ENCODE measurements at places on chromosomes 7 and 10.

DNA sequence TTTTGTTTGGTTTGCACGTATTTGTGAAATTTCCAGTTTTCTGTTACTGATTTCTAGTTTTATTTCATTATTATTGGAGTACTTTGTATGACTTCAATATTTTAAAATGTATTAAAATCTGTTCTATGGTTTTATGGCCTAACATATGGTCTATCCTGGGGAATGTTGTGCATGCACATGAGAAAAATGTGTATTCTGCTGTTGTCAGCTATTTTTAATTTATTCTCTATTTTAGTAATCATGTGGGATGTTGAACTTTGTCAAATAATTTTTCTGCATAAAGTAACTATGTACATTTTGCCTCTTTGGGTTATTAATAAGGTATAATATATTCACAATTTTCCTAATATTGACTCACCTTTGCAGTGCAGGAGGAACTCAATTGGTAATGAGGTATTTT is 46.7 kb downstream of the EBLN1 start:
- no peak for DNase-seq

DNA sequence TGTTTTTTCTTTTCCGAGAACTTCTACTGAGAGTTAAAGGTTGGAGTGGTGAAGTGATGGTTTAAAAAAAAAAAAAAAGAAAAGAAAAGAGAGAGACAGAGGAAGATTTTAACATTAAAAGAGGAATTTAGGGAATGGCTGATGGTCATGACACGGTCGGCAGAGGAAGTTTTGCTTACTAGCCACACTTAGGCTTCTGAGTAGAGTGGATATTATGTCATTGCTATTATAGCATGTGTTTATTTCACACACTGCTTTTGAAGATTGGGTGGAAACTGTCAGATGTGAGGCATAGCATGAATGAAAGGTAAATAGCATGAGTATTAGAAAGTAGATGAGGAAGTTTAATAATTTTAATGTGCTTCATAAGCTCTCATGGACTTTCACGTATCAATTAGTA is 2.5 kb downstream of the KAT6B start:
- no peak for DNase-seq

GRCh38 chr7:12066521-12066920 is 144.6 kb upstream of the TMEM106B start:
- DNase-seq: no peak

DNA sequence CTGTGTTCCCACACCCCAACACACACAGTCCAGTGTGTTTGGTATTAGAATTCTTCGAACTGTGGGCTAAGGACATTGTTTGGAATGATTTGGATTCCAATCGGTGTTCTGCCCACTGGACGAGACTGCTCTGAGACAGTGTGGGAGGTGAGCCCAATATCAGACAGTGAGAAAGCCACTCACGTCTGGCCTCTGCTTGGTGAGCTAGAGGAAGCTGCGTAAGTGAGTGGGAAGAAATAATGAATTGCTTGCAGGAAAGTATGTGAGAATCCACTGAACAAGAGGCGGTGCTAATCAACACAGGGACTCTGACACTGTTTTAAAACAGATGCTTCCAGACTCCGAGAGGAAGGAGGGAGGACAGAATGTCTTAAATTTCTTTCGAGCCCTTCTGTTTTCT is 675.0 kb upstream of the ANKRD30A start:
- DNase-seq: no peak

DNA sequence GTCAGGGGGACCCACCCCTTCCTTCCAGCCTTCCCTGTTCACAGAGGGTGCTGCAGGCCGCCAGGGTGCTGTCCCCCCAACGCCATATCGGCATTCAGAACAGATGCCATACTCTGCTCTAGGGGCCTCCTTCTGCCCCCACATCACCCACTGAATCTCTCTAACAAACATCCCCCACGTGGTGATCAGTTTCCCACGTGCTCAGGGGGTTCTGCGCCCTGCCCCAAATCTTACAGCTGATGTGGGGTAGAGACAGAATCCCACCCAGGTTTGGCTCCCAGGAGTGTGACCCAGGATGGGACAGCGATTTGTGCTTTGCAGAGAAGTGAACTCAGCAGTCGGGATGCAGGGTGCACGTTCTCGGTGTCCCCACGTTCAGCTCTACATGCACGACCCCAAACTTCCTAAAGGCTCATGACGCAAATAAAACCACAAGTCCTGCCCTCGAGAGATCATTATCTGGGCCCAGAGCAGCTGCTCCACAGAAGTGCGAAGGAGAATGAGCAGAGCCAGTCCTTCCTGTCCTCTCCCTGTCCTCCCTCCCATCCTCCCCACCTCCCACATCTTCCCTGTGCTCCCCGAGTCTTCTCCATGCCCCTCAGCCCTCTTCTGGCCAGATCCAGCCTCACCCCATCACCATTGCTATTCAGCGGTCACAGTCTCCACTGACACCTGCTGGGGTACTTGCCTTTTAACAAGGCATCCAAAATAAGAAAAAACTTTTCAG is 423.4 kb downstream of the DNAJB6 start:
- DNase-seq: no peak

Data from T-helper 22 cell (primary cell).